GM13977 (cell line): ENCODE measurements at places on chromosomes 13 and 19.

GRCh38 chr19:33825556-33825955 lies 28.9 kb downstream of the KCTD15 start:
- DNase-seq = no peak

DNA sequence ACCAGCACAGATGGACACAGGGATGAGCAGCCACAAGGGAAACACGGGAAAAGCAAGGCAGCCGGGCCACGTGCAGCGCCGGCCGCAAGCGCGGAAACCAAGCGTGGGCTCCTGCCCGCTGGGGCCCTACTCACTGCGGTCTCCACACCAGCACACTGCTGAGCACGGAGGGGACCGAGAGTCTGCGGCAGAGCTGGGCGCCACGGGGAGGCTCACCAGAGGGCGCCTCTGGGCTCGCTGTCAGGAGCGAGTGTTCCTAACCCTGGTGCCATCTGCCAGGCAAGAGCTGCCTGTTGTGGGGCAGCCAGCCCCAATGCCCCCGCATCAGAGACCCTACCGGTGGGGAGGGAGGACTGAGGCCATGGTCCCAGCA lies 26.5 kb downstream of the MPND start:
- peak; percentile 73 for DNase-seq

DNA sequence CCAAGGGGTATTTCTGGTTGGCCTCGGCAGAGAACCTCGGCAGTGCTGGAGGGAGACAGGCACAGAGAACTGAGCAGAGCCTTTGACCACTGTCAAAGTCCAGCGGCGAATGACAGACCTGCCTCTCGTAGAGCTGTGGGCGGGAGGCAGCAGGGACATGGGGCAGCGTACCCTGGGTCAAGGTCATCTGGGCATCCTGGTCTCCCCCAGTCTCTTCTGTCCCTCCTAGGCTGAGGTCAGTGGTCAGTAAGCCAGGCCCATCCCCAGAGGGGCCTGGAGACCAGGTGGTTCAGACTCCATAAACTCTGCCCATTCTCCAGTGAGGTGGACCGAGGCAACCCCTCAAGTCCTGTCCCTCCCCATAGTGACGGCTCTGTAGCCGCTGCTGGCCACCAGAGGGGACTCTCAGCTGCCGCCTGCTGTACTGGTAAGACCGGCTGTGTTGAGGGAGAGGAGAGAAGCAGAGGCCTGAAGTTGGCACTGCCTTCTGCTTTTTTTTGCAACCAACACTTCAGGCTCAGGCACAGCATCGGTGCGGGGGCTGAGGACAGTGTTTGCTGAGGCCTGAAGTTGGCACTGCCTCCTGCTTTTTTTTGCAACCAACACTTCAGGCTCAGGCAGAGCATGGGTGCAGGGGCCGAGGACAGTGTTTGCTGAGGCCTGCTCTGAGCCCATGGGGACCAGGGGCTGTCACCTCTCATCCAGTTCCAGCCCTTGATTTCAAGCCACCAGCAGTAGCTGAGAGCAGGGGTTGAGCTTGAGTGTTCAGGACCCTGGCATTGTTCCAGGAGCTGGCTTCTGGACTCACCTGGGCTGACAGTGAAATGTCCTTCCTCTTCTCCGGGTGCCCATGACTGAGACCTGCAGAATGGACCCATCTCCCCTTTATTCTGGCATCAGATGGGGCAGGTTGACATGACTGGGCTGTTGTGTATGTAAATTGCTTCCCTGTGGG lies at the start of gene PGLYRP2:
PGLYRP2 (minus strand) TSS at position 111 of the 955 bp plus-strand sequence. CDS start 130 bp downstream, outside the sequence.
- DNase-seq = no peak

- peak; percentile 7 for DNase-seq
These were observed 2700.2 kb downstream of the PCDH9 start for GRCh38 chr13:64529874-64530485.

- no peak for DNase-seq
These were observed 292.9 kb downstream of the KLF5 start for GRCh38 chr13:73351730-73352129.

GRCh38 chr13:48842316-48842715 lies 133.4 kb upstream of the FNDC3A start:
- no peak for DNase-seq

GRCh38 chr19:56252699-56253422 lies 19.7 kb upstream of the EDDM13 start:
- DNase-seq = peak; percentile 69
